Cortex of kidney (tissue), 1 donor: ENCODE measurements at places on chromosomes 1 and 21.

- DNase-seq, result no peak
Measured at GRCh38 chr21:43575473-43575844, 83.8 kb downstream of the HSF2BP start.

GRCh38 chr1:156025876-156026275 lies 5.1 kb upstream of the SSR2 start:
- DNase-seq, result no peak

- DNase-seq, result no peak
Measured at GRCh38 chr21:45874716-45875415, 106.7 kb upstream of the COL6A1 start.

DNA sequence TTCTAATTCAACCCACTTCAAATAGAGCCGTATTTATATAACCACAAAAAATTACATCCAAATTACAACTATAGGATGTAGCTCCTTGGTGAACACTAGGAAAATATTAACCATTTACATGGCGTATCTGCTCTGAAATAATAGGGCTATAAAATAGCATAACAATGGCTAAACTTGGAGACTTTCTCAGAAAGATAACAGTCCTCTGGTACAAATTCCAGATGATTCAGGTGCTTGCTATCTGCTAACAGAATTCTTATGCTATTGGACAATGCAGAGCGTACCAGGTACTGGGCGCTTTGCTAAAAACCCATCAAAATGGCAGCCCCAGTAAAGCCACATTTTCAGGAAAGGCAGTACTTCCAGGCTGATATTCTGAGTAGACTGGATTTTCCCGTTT lies 209.7 kb upstream of the C8B start:
- DNase-seq, result no peak

DNA sequence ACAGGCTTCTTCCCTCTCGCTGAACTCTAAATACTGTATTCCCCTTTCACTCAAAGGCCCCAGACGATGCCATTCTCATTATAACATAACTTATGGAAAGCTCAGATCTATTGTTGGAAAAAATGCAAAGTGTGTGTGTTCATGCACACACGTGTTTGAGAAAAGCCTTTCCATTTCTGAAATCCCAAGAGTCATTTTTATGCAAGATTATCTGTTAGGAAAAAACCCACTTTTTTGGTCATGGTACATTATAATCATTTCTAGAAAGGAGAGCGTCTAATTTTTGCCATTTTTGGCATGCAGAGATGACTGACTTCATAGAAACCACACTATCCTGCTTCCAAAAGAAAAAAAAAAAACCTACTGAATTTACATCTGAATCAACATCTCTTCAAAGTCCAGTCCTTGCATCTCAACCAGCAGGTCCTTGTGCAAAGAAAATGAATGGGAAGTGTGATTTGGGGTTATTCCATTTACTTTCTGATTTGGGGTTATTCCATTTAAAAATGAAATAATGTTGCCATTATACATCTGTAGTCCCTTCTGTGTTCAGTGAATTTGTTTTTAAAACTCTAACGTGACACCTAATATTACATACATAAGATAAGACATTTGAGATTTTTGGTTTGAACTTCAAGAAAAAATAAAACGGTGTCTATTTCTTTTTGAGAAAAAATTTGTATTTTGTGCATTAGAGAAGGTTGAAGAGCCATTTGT lies 150.3 kb downstream of the DHRS3 start:
- no peak for DNase-seq

- no peak for DNase-seq
Measured at GRCh38 chr1:186195377-186195931, 179.6 kb downstream of the TPR start.

DNA sequence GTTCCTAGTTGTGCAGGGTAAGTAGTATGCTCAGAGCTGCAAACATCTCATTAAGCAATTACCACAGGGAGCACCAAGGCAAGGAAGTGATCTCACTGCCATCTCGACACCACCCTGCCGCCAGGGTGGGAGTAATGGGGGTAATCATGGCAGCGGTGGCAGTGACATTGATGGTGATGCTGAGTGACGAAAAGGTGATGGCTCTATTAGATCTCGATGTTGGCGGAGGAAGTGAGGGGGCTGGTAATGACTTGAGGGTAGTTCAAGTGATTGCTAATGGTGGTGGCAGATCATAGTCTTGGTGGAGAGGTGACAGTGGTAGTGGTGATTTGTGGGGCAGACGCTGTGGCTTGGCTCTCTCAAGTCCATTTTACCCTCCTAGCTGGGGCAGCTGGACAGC lies 25.4 kb upstream of the TENT5B start:
- no peak for DNase-seq

DNA sequence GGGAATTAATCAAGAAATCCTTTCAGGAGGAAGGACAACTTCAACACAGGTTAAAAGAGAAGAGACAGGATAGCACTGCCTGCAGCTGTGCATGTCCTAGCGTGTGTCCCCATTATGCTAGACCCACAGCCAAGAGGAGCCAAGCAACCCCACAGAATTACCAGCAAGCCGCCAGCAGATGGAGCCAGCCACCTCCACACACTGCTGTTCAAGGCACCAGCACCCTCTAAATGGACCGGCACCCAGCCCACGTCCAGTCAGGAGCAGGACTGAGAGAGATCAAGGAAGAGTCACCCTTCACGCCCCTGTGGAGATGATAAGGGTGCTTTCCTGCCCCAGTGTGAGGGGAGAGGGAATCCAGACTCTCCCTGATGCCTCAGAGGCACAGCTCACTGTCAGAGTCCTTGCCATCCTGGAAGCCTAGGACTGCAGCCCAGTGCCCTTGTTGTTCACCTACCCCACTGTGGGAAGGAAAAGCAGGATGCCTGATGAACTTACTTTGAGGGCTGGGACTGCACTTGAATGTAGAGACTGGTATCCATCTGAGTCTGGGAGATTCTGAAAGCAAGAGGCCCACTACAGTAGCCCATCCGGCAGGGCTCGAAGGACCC lies 37.1 kb upstream of the CTTNBP2NL start:
- DNase-seq, result no peak

DNA sequence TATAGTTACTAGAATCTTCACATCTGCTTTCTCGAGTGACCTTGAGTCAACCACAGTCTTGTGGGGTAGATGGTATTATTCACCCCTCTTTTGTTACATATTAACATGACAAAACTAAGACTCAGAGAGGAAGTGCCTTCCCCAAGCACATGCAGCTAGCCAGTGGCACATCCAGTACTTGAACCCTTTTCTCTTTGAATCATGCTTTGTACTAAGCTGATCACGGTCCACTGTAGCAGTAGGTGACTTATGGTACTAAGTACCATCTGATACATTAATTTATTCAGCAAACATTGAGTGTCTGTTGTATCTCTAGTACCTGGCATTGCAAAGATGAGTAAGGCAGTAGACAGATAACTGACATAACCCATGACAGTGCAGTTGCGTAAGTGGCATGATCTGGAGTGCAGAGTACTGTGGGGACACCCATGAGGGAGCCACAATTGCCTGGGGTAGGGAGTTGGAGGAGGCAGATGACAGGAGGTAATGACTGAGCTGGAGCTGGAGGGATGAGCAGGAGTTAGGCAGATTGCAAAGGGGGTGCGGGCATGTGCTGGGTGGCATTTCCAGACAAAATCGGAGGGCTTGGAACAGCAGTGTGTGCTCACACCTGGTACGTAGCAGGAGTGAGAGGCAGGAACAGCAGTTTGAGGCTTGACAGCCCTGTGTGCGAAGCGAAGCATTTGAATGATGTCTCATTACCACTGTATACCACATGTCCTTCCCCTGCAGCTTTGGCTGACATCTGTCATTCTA lies 29.8 kb downstream of the UCK2 start:
- no peak for DNase-seq

GRCh38 chr1:226548256-226549093 lies at the start of gene STUM:
Gene STUM (plus strand): TSS chr1:226548764. CDS start chr1:226548905, 141 bp downstream.
- DNase-seq, result no peak

GRCh38 chr21:36839123-36839522 lies 127.3 kb downstream of the HLCS start:
- no peak for DNase-seq

DNA sequence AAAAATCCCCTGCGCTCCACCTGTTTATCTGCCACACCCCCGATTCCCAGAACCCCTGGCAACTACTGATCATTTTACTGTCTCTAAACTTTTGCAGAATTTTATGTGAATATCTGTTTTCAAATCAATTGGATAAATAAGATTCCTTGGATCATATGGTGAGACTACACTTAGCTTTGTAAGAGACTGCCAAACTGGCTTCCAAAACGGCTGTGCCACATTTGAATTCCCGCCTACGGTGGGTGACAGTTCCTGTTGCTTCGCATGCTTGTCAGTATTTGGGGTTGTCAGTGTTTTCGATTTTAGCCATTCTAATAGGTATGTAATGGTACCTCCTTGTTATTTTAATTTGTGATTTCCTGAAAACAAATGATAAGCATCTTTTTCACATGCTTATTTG lies 22.7 kb upstream of the FMN2 start:
- DNase-seq, result no peak
